ENCODE measurements at places on chromosomes 6 and 20.

GRCh38 chr6:161439093-161439492 lies 165.2 kb upstream of the AGPAT4 start:
- peak; percentile 89 for DNase-seq

DNA sequence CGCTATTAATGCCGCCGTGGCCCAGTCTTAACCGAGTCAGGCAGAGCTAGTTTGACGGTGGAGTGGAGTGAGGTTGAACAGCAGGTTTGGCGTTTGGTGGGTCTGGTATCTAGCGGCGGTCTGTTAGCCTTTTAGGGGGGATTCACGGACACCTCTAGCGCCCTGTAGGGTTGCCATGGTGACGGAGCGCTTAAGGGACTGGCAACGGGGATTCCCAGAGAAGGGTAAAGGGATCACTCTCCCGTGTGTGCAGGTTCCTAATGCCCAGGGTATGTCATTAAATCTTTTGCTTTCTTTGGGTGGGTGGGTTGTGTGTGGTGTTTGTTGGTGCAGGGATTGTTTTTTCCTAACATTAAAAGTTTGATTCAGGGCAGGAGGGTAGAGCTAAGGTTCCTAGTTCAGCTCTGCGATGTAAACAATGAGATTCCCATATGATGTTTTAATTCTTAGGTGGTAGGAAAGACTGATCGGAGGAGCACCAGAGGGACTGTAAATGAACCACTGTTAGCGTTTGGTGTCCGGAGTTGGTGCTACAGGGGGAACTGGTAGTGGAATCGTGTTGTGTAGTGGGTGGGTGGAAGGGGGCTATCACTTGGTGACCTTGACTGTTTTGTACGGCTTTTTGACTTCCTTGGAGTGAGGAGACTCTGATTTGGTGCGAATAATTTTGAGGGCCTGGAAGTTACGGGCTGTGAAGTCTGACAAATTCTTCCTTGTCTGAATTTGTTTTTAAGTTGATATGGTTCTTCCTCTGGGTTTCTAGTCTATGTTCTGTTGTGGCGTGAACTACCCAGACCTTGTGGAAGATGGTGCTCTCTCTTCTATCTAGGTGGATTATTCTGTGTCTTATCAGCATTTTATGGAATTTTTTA lies 5.0 kb downstream of the BRD2 start:
- peak; percentile 51 for DNase-seq

- no peak for DNase-seq
Observed at GRCh38 chr20:48230216-48230615, 444.9 kb upstream of the SULF2 start.

DNA sequence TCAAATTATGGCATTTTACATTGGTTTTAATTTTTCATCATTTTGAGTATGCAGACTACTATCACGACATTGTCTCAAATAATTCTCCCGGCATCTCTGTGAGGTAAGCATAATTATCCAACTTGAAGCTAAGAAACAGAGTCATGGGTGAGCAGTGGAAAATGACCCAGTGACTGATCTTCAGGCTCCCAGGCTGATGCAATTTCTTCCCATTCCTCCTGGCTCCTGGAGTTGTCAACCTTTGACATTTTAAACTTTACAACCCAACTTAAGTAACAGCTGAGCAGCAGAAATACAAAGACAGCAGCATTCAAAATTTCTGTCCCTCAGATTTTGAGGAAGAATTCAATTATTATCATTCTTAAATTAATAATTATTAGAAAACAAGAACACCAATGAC lies 13.7 kb upstream of the LAMA4 start:
- DNase-seq = no peak

DNA sequence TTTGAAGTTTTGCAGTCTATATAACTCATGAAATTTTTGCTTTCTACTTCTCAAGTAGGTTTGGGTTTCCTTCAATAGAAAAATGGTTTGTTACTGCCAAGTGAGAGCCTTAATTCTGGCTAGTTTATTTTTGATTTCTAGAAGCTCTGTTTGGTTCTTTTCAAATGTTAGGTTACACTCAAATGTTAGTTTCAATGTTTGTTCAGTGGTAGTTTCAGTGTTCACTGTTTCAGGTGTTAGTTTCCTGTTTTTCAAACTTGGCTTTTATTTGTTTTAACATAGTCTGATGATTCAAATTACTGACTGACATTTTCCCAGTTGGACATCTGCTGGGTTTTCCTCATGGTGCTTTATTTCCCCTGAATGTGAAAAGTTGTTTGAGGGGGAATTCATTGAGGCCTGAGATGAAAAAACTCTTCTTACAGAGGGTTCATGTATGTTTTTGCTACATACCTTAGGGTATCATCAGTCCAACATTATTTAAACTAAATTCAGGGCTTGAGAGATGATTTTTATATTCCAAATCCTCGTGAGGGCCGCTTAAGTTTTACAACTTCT lies 189.0 kb downstream of the JARID2 start:
- DNase-seq = no peak

DNA sequence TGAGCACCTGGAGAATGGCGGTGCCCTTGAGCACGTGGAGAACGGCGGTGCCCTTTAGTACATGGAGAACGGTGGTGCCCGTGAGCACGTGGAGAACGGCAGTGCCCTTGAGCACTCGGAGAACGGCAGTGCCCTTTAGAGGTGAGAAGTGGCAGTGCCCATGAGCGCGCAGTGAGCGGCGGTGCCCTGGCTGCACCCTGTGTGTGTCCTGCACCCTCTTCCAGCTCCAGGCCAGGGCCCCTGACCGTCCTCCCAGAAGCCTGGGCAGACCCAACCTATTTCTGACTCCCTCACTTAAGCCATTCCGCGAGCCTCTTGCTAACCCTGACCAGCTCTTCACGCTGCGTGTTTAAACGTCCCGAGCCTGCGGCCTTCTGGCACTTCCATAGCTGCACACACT lies 151.3 kb downstream of the DLL1 start:
- no peak for DNase-seq

- no peak for DNase-seq
Observed at GRCh38 chr6:23498013-23498412, 628.0 kb upstream of the NRSN1 start.

GRCh38 chr6:73556836-73557235 lies 36.0 kb upstream of the EEF1A1 start:
- DNase-seq = no peak

- DNase-seq = no peak
Observed at GRCh38 chr6:67606906-67607828, 1027.9 kb upstream of the ADGRB3 start.

DNA sequence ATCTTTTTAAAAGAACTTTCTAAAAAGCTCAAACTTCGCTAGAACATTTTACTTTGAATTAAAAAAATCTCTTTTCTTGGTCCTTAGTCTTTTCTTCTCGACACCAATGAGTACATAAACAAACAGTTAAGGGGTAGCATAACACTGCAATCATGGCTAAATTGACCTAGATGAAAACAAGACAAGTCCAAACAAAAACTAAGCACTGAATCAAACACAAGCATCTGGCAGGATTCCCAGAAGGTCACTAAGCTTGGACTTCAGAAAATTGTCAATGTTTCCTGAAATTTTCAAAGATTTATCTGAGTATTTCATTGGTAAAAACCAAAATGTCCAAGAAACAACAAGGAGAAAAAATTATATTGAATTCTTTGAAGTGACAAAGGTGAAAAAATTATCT lies 5.0 kb downstream of the COL21A1 start:
- no peak for DNase-seq

- no peak for DNase-seq
Observed at GRCh38 chr6:151242420-151242861, 2.7 kb downstream of the AKAP12 start.

DNA sequence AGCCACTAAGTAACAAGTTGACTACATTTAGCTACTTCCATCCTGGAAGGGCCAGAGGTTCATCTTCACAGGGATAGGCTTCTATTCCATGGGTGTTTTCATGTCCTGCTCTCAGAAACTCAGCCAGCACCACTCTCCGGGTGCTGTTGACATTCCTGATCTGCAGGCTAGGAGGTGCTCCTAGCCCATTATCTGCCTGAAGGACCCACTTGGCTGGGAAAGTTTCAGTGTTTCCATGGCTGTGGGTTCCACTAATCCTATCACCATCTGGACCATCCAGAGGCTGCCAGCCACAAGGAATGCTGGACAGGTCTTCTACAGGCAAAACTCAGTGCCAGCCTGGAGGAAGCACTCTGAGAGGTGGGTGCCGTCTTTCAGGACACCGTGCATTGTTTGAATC lies 45.2 kb downstream of the HLA-G start:
- DNase-seq = no peak

- no peak for DNase-seq
Observed at GRCh38 chr20:64036346-64037198, 590 bp downstream of the C20orf204 start.

DNA sequence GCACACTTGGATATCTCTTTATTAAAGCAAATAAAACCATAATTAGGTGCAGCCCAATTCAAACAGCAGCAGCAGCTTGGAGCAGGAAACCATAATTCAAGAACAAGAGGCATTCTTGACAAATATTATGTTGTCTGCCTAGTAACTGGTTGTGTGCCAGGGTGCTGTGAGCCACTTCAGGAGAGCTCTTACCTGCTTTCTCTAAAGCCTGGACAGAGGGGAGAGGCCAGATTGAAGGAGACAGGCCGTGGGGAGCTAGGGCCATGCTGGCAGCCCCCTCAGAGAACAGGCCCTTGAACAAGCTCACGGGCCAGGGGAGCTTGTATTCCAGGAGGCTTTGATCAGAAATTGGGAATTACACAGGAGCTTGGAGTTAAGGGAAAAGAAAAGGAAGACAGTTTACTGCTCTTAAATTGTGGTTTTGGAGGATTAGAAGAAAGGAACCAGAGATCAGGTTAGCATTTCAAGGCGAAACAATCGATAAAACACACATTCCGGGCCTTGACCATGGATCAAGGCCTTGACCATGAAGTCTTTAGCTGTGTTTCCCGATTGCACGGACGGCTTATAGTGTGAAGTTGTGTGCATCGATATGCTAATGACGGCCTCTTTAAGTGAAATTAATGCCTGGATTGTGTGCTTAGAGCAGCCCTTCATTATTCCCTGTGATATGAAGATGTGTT lies 69.8 kb upstream of the NKX2-2 start:
- no peak for DNase-seq

- DNase-seq = no peak
Observed at GRCh38 chr20:37856932-37857660, 45.8 kb upstream of the VSTM2L start.

DNA sequence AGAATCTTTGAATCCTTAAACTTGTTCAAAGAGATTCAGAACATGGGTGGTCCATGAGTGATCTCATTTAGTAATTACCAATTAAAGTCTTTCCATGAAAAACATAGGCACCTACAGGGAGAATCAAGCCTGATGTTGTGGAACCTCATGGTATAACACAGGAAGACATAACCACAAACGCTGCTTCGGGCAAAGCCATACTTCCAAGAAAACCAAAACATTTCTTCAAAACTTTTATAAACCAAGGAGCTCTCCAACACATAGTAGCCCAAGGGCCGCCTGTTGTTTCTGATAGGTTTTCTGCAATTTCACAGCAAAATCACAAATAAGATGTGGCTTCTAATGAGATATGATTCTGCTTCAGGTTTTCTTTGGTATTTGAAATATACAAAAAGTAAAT lies 2.5 kb downstream of the CHD6 start:
- DNase-seq = no peak

GRCh38 chr6:147322299-147323162 lies 118.3 kb downstream of the STXBP5 start:
- no peak for DNase-seq

- DNase-seq = no peak
Observed at GRCh38 chr6:40959781-40960327, 79.2 kb downstream of the UNC5CL start.

DNA sequence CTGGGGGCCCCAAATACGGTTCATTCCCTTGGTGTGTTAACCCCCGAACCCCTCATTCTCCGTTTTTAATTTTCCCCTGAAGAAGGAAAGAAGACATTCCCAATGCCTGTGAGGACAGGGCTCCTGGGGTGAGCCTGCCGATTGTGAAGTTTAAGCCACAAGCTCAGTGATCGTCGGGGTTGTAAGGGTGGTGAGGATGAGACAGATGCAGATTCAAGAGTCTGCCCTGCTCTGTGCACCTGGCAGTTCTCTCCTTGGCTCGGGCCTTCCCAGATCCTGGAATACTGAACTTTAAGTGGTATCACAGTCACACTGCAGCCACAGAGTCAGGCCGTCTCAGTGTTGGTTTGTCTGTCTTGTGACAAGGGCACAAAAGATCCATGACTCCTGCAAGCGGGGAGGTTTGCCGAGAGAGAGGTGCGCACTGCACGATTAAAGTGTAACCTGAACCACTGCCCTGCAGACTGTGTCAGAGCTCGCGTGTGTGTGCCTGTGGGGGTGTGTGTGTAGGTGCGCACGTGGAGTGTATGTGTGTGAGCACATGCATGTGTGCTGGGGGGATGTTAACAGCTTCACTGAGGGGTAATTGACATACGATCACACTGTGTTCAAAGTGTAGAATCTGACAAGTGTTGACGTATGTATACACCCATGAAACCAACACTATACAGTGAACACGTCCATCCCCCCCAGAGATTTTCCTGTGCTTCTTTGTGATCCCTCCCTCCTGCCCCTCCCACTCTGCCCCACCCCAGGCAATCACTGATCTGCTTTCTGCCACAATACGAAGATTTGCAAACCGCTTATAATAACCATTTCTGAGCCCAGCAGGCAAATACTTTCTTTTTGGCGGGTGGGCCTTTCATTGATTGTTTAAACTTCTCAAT lies 38.9 kb downstream of the RPP40 start:
- no peak for DNase-seq

- DNase-seq = no peak
Observed at GRCh38 chr6:163324326-163324687, 90.2 kb upstream of the QKI start.

DNA sequence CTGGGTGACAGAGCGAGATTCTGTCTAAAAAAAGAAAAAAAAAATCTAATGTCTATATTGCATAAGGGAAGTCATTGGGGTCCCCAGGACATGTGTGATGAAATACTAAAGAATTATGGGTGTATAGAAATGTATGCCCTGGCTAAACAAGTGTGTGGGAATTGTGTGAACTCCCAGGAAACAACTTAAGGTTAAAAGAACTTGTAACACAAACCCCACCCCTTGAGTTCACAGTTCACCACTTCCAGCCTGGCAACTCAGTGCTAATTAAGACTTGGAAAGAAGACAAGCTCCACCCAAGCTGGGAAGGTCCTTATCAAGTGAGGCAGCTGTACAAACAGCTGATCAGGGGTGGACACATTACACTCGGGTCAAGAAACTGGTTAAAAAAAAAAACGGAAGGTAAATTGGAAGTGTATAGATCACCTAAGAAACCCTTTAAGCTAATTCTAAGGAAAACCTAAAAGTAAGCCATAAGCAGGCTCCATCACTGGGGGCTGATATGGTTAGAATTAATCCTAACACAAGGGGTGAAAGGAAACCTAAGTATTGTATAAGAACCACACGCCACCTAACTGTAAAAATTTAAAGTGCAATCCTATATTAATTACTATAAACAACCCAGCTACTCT lies 25.2 kb downstream of the HLA-A start:
- peak; percentile 10 for DNase-seq

- no peak for DNase-seq
Observed at GRCh38 chr20:8678098-8678776, 390.6 kb upstream of the PLCB4 start.

All from NCI-H526 (cell line).